Bone marrow (tissue), 2 donors: ENCODE measurements at places on chromosomes 4 and X.

- no peak for DNase-seq
Observed at GRCh38 chr4:54553001-54553400, 104.8 kb upstream of the KIT start.

DNA sequence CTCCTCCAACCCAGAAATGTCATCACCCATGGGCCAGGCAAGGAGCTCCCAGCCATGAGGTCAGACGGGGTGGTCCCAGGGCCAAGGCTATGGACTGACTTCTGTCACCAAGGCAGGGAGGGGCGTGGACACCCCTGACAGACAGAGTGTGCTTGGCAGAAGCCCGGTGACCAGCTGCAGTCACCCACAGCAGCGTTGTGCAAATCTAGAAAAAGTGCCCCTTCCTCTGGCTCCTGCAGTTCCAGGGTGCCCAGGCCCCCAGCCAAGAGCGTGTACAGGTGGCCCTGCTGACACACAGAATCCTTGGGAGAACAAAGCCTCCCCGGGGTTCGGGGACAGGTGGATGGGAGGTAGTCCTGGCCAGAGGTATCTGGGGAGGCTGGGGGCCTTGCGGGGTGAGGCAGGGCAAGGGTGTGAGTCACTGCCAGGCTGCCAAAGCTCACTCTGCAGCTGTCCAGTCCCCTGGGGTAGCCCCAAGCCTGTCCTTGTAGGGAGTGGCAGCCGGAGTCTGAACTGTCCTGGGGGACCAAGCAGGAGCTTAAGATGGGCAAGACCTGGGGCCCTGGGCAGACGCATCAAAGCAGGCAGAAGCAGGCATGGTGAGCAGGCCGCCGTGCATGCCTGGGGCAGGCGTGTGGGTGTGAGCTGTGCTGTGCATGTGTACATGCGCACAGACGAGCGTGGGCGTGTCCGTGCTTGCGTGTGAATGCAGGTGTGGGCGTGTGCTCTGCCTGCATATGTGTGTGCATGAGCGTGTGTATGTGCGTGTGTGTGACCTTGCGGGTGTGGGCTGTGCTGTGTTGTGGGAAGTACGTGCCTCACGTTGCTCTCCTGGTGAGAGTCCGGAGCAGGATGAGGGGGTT, 3.3 kb downstream of the MYL5 start:
- DNase-seq: no peak

- no peak for DNase-seq
Observed at GRCh38 chrX:3532581-3533085, 180.8 kb downstream of the PRKX start.

GRCh38 chr4:58368221-58368620, 1258.0 kb upstream of the IGFBP7 start:
- no peak for DNase-seq

DNA sequence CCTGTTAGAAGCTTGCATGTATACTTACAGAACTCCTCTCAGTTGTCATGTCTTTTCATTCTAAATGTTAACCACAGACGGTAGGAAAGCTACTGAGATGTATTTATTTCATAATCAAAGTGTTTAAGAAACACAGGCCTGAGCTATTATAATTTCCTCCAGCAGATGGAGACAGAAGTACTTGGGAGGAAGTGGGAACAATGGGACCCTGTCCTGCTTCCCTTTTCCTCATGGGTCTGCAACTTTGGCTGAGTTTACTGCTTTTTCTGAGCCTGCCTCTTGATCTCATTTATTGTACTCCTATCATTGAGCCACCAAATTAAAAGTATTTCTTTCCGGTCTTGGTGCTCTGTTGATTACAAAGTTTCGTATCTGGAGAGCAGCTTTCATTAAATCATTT, 67.7 kb upstream of the SPANXN2 start:
- DNase-seq: no peak

GRCh38 chr4:8772499-8773123, 99.0 kb downstream of the HMX1 start:
- no peak for DNase-seq

GRCh38 chr4:140123666-140124377, 30.2 kb downstream of the MAML3 start:
- no peak for DNase-seq

DNA sequence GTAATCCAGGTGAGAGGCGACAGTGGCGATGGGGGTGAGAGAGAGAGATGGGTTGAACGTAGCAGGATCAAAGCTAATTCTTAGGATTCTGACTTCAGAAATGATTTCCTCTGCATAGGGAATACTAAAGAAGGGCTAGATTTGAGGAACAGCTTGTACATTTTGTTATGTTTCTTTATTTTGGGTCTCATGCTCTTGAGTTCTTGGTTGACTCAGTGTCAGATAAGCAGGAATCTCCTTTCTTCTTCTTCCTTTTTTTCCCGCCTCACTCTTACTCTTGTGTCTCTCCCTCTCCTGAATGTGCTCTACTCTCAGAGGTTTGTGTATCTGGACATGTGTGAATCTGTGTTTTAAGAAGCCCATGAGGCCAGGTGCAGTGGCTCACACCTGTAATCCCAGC, 36.4 kb downstream of the FAM193A start:
- DNase-seq: no peak

- DNase-seq: no peak
Observed at GRCh38 chr4:189769131-189769530, 171.5 kb upstream of the FRG1 start.

DNA sequence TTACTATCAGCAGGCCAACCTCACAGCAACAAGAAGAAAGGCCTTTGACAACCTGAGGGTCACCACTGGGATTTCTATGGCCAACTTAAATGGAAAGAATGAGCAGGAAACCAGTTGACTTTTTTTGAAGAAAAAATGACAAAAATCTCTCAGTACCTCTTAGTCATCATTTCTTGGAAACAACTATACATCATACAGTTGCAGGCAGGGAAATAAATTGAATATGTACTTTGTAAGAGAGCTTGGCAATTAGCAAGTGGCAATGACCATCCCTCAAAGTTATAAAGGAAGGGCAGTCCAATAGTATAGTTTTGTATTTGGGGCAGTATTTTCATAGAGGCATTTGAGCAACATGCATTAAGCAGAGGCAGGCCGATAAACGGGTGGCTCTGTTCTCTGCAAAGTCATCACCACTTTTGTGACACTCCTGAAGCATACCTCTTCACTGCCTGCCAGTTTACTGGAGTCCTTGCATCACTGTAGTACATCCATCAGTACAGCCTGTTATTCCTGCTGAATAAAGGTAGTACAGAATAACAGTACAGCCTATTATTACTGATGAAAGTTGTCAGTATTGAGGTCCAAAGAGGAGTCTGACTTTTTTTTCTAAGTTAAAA, 83.3 kb upstream of the AMELX start:
- DNase-seq: no peak

GRCh38 chrX:48854898-48855297, 19.5 kb upstream of the PCSK1N start:
- DNase-seq: no peak

- no peak for DNase-seq
Observed at GRCh38 chr4:151729731-151730559, 30.9 kb downstream of the GATB start.

DNA sequence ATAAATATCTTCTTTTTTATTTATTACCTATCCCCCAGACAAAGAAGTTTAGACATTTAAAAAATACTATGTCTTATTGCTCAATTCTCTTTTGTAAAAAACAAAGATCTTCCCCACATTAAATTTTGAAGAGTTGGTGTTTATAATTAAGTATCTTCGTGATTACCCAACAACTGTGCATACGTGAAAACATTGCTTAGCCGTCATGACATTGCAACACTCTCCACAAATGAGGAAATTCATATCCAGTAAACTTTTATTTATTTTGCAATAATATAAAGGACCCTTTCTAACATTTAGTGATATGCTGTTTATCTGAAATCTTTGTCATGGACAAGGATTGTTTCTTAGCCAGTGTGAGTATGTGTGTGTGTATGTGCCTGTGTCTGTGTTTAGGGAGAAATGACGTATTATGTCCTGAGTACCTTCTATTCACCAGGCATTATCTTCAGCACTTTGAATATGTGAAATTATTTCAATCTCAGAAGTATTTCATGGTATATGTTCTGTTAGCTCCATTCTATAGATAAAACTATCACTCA, 26.1 kb upstream of the EREG start:
- no peak for DNase-seq

GRCh38 chrX:123859409-123859845, 426 bp upstream of the XIAP start:
- DNase-seq: peak; percentile 39

GRCh38 chr4:106231931-106232330, 84.1 kb downstream of the TBCK start:
- no peak for DNase-seq

DNA sequence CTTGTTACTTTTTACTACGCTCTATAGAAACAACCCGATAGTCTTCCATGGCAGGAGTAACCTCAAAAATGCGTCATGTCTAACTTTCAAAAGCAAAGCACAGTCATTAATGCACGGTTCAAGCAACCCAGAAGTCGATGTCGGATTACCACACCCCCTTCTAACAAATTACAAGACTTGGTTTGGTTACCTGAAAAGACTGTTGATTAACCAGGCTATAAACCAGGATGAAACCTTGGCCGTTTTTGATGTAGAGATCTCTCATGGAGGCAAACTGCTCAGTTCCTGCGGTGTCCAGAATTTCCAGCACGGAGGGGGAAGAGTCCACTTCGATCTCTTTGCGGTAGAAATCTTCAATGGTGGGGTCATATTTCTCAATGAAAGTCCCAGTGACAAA, 2.4 kb downstream of the RAP2C start:
- DNase-seq: no peak

GRCh38 chrX:135429429-135429828, 7.7 kb downstream of the SMIM10L2A start:
- DNase-seq: no peak

DNA sequence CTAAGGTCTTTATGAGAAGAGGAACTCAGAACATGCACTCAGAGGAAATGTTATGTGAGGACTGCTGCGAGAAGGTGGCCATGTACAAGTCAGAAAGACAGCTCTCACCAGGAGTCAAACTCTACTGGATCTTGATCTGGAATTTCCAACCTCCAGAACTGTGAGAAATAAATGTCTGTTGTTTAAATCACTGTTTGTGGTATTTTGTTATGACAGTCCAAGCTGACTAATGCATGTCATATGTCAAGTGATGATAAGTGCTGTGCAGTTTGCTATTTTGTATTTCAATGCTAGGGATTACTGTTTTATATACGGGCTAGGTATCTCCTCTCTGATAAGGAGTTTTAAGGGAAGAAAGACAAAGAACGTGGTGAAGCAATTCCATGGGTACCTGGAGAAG, 162.3 kb downstream of the CPEB2 start:
- DNase-seq: no peak

- DNase-seq: no peak
Observed at GRCh38 chr4:101279377-101279871, 67.9 kb downstream of the PPP3CA start.

DNA sequence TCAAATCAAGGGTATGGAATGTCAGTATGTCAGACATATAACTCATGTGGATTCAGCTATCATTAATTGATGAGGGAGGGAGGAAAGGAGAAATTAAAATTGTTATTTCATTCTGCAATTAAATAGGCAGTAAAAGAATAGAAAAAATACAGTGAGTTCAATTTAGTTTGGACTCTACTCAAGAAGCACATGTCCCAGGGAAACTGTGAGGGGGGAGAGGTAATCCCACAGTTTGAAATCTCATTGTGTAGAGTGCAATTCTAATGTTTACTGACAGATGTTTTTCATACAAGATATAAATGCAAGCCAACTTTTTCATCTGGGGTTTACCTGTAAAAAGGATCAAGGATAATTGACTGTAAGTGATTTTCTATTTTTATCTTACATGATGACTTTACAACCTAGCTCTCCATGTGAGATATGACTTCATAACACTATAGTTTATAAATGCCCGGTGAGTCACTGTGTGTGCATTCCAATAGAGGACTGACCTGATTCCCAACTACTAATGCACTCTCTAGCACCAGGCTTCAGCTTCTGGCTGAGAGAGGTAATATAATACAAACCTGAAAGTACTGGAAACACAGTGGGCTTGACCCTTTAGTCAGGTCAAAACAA, 35.2 kb upstream of the SCD5 start:
- DNase-seq: no peak
